ENCODE measurements at places on chromosomes 1 and 21. TPM values are rescaled to one million over a fixed set of nuclear protein-coding genes. Genes with fewer than 3 reads are reported as not detected.

IKBKE gene
- 11.1 TPM for total RNA-seq

TNFRSF1B gene
- 8.7 TPM for total RNA-seq

- no peak for DNase-seq
These were observed 534.0 kb downstream of the KIF26B start for GRCh38 chr1:245688536-245689453.

GRCh38 chr1:3551711-3552110 lies 59.6 kb downstream of the MEGF6 start:
- no peak for DNase-seq

- no peak for DNase-seq
These were observed 930 bp upstream of the ADAMTSL4 start for GRCh38 chr1:150548324-150548631.

- DNase-seq, result no peak
These were observed 17.9 kb upstream of the ABCG1 start for GRCh38 chr21:42200906-42201614.

Data from lung microvascular endothelial cell (primary cell).